Activated CD8-positive, alpha-beta memory T cell treated with anti-CD3 and anti-CD28 coated beads, Interleukin-2, amount 10 ng/mL, durations not matched to agents 7 days and 5 days (primary cell): ENCODE measurements at places on chromosomes 11 and 22.

DNA sequence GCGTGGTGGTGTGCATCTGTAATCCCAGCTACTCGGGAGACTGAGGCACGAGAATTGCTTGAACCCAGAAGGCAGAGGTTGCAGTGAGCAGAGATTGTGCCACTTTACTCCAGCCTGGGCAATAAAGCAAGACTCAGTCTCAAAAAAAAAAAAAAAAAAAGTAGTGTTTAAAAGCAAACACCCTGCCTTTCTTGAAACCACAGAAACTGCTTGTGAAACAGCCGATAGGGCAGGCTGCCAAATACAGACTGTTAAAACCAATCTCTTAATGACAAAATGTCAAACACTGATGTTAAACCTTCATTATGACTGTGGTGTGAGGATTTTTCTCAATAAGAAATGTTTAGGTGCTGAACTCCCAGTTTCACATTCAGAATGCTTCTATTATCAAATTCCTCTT lies 27.3 kb downstream of the MARK2 start:
- DNase-seq: peak; percentile 89

DNA sequence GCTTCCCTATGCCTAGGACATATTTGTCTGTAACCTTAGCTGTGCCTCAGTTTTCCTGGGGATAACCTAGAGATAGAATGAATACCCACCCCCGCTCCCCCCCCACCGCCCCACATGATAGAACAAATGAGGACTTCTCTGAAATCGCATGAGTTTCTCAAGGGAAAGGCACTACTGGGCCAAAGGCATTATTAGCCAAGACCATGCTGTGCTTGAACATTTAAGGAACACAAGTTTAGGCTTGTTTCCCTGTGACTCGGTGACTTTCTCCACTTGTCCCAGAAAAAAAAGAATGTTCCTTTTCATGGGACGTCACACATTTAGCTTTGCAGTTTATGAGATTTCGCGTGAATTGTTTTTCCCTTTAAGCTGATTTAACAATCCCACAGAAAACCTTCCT lies 51.4 kb upstream of the CRTAM start:
- no peak for DNase-seq

DNA sequence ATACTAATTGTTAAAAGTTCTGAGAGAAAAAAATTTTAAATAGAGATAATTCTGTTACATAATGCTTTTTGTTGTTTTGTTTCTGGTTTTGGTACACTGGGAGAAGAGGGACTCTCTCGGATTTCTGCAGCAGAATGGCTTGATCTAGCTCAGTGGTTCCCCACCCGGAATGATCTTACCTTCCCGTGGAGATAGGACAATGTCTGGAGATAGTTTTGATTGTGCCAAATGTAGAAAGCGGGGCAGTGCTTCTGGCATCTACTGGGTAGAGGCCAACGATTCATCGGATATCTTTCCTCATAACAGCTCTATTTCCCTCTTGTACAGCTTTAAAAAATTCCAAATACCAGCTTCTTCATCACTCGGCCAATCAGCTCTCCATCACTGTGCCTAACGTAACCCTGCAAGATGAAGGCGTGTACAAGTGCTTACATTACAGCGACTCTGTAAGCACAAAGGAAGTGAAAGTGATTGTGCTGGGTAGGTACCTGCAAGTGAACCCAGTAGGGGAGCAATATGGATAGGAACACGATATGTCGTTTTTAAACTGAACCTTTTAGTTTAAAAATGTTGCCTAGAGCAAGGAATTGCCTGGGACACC lies 13.2 kb downstream of the CRTAM start:
- DNase-seq: peak; percentile 66

DNA sequence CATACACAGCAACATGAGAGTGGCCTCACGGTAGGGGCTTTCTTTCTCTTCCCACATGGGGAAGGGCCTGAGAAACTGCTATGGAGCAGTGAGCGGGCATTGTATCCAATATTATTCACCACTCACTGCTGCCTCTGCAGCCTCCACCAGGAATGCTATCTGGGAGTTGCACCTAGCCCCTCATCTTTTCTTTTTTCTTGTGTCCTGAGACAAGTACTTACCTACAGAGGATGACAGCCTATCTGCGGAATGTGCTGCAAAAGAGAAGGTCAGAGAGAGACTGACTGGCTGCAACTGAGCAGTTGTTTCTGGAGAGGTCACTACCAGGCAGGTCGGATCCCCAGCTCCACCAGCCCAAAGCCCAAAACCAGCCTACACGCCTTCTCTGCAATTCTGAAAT lies 52.1 kb upstream of the HTATIP2 start:
- DNase-seq: no peak

GRCh38 chr11:96082002-96082899 lies 158.3 kb upstream of the MTMR2 start:
- no peak for DNase-seq

DNA sequence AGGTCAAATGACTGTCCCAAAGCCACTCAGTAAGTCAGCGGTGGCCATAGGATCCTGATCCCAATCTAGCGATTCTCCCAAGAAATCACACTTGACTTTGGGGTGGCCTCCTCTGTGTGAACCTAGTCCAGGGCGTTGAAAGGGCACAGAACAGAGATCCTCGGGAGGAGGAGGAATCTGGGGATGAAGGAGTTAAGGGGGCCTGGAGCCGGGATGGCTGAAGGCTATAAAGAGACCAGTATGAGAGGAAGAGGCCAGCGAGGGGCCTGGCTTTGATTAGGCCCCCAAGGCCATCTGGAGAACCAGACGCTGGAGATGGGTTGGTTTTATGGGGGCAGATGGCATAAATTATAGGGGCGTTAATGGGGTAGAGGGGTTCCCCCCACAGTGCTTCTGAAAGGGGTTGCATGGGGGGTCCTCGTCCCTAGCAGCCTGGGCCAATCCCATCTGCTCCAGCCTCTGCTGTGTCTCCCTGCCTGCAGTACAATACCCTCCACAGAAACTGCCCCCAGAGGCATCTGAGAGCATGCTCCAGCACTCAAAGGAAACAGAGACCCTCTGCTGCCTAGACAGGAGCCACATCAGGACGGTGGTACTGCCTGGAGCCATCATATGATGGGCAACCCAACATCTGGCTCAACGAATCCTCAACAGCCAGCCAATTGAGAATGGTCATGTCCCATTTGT lies 35.2 kb upstream of the TRIM29 start:
- DNase-seq: peak; percentile 32

DNA sequence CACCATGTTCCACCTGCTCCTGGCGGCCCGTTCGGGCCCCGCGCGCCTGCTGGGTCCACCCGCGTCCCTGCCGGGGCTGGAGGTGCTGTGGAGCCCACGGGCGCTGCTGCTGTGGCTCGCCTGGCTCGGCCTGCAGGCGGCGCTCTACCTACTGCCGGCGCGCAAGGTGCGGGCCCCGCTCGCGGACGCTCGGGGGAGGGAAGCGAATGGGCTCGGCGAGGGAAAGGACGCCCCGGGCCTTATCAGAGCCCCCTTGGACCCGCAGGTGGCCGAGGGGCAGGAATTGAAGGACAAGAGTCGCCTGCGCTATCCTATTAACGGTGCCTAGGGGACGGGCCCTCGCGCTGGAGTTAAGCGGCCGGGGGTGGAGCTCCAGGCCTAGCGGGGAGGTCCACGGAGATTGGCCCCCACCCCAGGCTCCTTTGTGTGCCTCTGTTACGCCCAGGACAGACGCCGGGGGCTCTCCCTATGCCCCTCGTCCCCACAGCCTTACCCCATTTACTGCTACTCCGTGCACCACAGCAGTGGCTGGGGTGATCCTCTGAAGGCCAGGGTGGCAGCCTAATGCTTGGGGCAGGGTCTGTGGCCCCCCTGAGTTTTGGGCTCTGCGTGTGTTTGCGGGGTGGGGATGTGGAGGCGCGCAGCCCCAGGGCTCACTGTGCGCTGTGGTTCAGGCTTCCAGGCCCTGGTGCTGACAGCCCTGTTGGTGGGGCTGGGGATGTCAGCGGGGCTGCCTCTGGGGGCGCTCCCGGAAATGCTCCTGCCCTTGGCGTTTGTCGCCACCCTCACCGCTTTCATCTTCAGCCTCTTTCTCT lies 1.1 kb downstream of the TM7SF2 start:
- DNase-seq: peak; percentile 84

DNA sequence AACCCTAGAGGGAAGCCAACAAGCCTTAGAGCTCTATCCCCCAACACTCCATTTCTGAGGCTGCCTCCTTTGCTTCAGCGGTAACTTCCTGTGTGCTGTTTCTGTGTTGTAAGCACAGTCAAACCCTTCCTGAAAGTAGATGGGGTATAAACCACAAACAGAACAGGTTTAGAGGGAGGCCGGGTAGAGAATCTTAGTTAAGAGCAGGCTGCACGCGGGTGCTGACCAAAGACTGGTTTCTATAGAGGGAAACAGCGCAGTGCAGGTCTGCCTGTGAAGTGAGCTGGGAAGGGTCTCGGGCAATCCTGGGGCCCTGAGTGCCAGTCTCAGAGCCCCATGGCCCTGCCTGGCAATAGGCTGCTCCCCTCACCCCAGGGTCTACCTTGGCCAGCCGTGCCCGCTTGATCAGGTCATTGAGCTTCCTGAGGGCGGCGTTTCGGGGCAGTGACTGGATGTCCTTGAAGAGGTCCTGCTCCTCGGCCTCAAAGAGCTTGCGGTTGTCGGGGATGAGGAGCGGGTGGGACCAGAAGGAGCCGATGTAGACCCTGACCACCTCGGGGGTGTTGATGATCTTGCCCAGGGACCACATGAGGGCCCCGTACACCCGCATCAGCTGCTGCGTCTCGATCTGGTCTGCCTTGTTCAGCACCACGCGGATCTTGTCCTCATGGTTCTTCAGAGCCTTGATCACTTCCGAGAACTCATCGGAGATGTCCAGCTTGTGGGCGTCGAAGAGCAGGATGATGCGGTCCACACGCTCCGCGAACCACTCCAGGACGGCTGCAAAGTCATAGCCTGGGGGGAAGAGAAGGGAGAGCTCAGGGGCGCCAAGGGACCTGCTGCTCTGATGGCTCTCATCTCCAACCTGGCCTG lies 15.3 kb upstream of the CDC42BPG start:
- peak; percentile 91 for DNase-seq

DNA sequence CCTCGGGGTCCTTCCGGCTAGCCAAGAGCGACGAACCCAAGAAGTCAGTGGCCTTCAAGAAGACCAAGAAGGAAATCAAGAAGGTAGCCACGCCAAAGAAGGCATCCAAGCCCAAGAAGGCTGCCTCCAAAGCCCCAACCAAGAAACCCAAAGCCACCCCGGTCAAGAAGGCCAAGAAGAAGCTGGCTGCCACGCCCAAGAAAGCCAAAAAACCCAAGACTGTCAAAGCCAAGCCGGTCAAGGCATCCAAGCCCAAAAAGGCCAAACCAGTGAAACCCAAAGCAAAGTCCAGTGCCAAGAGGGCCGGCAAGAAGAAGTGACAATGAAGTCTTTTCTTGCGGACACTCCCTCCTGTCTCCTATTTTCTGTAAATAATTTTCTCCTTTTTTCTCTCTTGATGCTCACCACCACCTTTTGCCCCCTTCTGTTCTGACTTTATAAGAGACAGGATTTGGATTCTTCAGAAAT lies 1.9 kb upstream of the GCAT start:
- no peak for DNase-seq
